ENCODE measurements at places on chromosomes 1 and 21.
A peak's percentile ranks its signal among the peaks of the same experiment; 100 is the strongest.

GRCh38 chr1:226457307-226457712, 49.4 kb upstream of the PARP1 start:
- peak; percentile 45 for DNase-seq

DNA sequence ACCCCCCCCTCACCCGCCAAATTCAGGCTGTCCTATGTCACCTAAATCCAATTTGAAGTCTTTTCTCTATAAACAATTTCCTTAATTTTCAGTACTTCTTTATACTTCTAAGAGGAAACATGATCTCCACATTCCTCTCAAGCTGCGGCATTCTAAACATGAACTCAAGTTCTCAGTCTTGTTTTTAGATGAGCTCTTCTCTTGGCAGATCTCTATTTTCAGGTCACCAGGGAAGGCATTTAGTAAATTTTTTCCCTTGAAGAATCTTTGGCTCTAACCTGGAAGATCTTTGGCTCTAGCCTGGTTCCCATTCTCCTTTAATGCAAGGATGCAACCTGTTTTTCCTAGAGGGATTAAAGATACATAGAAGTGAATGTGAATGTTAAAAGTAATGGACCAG, 193.4 kb downstream of the ATG4C start:
- DNase-seq = no peak

- no peak for DNase-seq
Measured at GRCh38 chr1:182122256-182122912, 60.9 kb upstream of the ZNF648 start.

DNA sequence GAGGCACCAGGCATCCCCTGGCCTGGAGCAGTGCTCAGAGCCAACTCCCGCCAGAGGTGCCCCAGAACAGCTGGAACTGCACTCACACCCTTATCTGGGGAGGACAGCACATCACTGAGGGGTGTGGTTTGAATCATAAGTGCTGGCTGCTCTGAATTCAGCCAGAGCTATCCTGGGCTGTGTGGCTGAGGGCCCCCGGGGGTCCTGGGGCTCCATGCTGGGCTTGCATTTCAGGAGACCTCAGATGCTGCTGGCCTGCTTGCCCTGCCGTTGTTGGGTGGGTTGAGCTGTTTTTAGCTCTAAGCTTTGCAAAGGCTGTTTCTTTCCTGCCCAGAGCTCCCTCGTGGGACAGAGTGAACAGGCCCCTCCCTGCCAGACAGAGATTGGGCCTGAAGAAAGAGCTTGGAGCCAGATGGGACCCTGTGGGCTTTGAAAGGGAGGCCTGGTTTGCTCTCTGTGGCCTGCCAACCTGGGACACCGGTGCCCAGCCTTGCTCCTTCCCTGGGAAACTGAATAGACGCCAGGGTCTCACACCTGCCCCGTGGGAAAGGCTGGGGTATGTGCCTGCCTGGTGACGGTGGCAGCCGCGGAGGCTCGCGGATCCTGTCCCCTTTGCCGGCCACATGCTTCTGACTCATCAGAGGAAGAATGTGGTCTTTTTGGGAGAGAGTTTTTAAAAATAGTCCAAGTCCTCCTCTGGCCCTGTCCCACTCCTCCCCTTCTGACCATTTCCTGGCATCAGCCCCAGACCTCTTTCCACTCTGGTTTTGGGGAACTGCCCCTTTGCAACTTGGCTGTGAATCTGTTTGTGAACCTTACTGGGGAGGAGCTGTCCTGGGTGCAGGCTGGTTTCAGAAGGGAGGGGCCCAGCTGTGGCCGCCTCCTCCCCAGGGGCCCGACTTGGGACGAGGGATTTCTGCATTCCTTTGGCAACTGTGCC, 30.0 kb downstream of the ARHGEF10L start:
- no peak for DNase-seq

GRCh38 chr21:17708522-17709265, 96.0 kb upstream of the BTG3 start:
- DNase-seq = no peak

DNA sequence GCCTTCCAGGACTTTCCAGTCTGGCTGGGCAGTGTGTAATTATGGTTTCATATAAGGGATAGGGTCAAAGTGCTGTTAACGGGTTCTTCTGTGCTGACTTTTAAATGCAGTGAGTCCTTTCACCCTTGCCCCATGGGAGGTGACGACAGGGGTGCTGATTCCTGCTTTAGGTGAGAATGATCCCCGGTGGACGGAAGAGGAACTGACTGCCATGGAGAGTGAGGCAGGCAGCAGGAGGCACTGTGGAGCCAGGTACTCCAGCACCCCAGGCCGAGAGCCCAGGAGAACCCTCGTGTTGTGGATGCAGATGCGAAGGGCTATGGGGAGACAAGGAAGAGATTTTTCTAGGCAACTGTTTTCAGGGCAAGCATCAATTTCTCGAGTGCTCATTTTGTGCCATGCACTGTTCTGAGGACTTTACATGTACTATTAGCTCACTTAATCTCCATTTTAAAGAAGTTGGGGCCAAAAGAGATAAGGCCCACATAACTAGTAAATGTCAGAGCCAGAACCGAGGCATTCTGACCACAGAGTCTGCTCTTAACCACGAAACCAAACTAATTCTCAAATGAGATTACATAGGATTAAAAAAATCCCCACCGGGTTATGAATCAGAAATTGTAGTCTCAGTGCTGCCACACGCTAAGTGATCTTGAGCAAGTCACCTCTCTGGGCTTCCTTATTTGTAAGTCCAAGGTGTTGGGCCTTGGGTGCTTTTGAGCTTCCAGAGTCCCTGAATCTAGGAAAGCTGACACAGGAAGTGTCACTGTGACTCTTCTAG, 28.2 kb downstream of the STPG1 start:
- no peak for DNase-seq

GRCh38 chr1:30274976-30275621, 448.3 kb downstream of the MATN1 start:
- no peak for DNase-seq

- no peak for DNase-seq
Measured at GRCh38 chr1:226972931-226973330, 32.8 kb downstream of the COQ8A start.

- DNase-seq = no peak
Measured at GRCh38 chr1:56403321-56403720, 176.0 kb downstream of the PLPP3 start.

- DNase-seq = no peak
Measured at GRCh38 chr21:42418886-42419285, 15.2 kb downstream of the UBASH3A start.

- no peak for DNase-seq
Measured at GRCh38 chr1:152519851-152520250, 5.6 kb downstream of the CRCT1 start.

DNA sequence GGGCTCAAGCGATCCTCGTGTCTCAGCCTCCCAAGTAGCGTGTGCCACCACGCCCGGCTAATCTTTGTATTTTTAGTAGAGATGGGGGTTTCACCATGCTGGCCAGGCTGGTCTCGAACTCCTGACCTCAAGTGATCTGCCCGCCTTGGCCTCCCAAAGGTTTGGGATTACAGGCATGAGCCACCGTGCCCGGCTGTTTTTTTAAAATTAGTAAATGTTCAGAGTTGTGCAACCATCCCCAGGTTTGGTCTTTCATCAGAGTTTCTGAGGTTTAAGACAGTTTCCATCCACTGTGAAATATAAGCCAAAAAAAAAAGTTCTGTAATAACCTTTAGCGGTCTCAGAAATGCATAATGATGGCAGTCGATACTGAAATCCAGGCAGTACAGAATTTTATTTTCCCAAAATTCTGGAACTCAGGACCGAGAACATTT, 550 bp upstream of the SYT11 start:
- no peak for DNase-seq

DNA sequence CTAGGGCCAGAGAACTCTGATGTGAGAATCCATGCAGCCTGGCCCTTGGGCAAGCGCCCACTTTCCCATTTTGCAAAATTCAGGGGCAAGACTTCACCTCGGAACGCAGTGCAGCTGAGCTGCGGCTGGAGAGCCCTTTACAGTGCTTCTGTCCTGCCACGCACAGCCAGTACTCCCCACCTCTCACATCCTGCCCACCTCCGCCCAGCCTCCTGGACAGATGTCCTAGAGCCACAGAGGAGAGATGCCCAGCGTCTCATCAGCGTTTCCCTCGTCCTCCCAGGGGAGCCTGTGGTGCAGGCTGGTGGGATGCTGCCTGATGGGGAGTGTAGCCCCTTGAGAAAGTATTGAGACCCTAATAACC, 29.6 kb downstream of the RUNX3 start:
- DNase-seq = no peak

DNA sequence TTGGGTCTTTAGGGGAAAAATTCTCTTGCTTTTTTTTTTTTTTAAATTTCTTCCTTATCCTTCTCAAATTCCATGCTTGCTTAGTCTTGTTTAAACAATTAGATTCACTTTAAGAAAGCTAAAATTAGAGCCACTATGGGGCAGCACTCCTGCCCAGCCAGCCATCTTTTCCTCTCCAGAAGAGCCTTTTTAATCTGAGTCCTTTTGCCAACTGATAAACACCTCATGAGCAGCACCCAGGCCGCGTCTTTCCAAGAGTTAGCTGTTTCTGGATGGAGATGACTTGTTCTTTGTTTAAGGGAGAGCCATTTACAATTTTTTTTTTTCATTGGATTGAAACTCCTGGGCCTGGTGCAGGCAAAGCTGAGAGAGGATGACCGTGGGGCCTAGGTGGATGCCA, 53.3 kb upstream of the TSPAN2 start:
- no peak for DNase-seq

DNA sequence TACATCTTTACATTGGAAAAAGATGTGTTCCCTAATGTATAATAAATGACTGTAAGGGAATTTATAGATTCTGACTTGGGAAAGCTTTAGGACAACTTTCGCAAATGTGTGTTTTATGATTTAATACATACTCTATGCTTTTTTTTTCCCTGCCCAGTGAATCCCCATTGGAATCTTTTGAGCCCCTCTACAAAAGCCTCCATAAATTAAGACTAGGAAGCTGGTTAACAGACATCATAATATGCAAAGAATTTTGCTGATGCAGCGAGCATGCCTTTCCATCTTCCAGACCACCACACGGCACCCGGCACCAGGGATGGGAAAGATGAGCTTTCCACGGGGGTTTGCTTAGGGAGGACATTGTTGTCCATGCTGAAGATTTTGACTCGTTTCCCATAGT, 156.1 kb upstream of the IVNS1ABP start:
- DNase-seq = no peak

DNA sequence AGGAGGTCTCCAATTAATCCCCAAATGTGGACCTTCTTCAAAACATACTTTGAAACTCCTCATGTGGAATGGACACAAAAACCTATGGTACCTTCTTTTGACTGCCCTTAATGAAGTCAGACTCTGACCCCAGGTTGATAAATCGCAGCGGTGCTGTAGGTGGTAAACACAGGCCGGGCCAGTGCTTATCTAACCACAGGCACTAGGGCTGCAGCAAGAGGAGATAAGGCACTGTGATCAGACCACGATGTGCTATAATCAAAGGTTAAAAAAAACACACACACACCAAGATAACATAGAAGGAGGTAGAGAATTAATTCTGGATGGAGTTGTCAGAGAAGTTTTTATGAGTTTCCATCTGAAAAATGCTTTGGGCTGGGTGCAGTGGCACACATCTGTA, 52.3 kb upstream of the SIPA1L2 start:
- no peak for DNase-seq

- DNase-seq = no peak
Measured at GRCh38 chr1:51506537-51506936, 12.5 kb downstream of the EPS15 start.

GRCh38 chr1:53657891-53658396, 81.0 kb downstream of the GLIS1 start:
- no peak for DNase-seq

- DNase-seq = no peak
Measured at GRCh38 chr1:167439301-167439988, 78.9 kb downstream of the CD247 start.

GRCh38 chr1:33397125-33397506, 33.8 kb downstream of the PHC2 start:
- DNase-seq = no peak

GRCh38 chr1:61079296-61079897, 3.0 kb upstream of the NFIA start:
- no peak for DNase-seq

GRCh38 chr1:114495486-114495885, 15.5 kb downstream of the TRIM33 start:
- DNase-seq = no peak

DNA sequence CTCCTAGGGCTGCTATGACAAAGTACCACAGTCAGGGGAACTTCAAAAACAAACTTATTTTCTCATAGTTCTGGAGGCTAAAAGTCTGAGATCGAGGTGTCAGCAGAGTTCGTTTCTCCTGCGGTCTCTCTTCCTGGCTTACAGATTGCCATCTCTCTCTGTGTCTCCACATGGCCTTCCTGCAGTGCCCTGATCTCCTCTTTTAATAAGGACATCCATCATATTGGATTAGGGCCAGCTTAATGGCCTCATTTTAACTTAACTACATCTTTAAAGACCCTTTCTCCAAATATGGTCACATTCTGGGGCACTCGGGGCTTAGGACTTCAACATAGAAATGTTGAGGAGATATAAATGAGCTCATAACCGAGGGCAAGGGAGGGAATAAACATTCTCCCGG, 12.2 kb downstream of the C1orf74 start:
- no peak for DNase-seq

DNA sequence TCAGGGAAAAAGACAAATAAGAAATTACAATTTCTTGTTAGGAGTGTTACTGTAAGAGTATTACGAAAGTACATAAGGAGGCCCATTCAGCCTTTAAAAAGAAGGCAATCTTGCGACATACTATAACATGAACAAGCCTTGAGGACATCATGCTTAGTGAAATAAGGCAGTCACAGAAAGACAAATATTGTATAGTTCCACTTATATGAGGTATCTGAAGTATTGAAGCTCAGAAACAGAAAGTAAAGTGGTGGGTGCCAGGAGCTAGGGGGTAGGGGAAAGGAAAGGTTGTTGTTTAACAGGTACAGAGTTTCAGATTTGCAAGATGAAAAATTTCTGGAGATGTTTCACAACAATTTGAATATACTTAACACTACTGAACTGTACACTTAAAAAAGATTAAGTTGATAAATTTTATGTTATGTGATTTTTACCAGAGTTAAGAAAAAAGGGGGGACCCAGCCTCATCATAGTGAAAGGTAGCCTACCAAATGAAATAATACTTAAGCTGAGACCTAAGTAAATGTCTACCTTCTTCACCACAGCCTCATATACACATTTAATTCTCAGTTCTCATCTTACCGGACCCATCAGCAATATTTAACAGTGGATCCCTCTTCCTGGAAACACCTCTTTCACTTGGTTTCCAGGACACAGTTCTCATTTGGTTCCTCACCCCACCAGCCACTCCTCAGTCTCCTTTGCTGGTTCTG, 19.5 kb downstream of the USP24 start:
- no peak for DNase-seq

Data from NCI-H774 (cell line).